Activated gamma-delta T cell treated with anti-CD3 and anti-CD28 coated beads, Interleukin-2, amount 50 U/mL, for 16 hours (primary cell): ENCODE measurements at places on chromosomes 12 and 14.

- no peak for DNase-seq
Observed at GRCh38 chr14:68367536-68367935, 425.3 kb downstream of the ZFP36L1 start.

DNA sequence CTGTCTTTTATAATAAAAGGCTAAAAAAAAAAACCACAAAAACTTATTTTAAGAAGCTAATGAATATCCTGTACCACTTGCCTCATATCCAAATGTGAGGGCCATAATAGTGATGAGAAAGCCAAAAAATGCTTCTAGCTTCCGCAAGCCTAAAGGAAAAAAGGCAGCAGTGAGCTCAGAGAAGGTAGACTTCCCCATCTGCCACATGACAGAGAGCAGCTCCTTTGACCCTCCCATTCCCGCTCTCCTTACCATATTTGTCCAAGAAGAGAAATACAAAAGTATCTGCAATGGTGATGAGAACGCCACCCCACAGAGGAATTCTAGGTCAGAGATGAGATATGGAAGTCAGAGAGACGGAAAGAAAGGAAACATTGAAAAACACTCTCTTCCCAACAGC, 27.1 kb downstream of the SLC11A2 start:
- no peak for DNase-seq

- DNase-seq = no peak
Observed at GRCh38 chr14:98131406-98131805, 1140.6 kb downstream of the BCL11B start.

DNA sequence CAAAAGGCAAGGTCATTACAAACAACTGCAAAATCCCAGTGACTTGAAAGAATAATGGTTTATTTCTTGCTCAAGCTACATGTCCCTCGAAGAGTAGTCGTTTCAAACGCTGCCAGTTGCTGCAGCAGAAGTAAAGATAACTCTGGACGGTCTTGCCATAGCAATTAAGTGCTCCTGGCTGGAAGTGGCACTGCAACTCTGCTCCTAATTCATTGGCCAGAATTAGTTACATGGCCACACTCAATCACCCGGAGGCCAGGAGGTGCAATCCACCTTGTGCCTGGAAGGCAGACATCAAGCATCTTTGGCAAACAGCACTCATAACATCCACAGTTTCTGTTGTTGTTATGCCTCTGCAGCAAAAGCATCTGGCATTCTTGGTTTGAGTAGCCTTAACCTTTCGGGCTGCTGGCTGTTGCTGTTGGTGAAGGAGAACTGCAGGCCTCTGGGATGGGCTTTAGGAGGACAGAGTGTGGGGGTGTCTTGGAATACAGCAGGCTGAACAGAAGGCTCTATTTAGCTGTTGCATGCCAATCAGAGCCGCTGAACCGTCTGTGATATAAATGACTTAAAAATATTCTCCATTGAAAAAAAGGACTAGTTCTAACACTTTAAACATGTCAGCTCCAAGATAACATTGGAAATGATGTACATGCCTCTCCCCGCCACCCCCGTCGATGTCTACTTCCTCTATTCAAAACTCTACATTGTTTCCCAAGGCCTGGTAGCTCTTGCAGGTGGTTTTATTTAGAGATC, 123.5 kb upstream of the DYRK2 start:
- DNase-seq = no peak

DNA sequence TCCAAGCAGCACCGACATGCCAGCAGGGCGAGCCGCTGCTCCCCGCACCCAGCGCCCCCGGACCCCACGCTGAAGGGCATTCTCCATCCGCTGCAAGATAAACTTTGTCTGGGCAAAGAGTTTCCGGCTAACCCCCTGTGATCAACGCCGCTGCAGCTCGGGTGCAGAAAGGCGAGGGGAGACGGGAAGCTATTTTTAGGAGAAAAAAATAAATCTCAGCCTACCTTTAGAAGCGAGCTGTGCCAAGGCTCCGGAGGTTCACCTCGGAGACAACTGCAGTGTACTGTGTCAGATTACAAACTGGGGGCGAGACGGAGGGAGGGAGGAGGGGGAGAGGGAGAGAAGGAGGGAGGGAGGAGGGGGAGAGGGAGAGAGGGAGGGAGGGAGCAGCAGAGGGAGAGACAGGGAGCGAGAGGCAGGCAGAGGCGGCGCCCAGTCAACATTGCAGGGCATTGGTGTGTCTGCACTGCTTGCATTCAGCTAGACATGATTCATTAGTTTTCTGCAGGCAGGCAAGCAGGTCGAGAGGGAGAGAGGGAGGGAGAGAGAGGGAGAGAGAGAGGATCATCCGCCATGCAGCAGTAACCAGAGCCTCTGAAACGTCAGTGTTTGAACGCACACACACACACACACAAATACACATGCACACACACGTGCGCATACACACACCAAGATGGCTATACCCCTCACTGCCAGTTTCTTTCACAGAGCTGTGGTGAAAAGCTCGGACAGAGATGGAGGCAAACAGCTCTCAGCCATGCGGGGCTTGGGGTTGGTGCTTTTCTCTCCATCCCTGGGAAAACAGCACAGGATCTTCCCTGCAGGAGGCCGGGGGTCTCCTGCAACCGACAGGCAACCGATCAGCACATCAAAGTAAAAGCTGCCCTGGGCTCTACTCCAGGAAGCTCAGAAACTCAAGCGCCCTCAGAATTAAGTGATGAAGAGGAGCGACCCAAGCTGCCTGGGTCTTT, at the start of gene RIMBP2:
RIMBP2 (minus strand) TSS at position 302 of the 971 bp plus-strand sequence. CDS start 237,286 bp downstream, outside the sequence.
- no peak for DNase-seq

DNA sequence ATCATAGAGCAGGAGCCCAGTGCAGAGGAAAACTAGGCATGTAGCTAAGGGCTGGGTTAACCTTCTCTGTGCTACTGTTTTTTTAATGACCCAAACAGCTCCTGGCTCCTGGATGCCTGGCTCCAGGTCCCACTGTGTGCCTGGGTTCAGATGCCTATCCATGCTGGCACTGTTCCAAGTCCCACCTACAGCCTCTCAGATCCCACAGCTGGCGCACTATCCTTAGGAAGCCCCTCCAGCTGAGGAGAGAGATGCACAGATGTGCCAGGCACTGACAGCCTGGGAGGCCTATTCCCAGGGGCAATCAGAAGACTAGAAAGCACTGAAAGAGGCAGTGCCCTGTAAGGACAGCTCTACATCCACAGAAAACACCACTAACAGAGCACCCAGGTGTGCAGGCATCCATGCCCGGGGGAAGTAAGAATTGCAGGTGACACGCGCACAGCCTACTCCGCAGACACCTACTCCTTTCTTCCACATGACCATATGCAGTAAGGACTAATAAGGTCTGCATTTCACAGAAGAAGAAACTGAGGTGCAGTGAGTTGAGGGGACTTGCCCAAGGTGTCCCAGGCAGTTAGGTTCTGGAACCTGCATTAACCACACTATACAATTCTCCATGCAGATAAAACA, 51.2 kb downstream of the PITPNM2 start:
- no peak for DNase-seq

GRCh38 chr12:26455936-26456574, 260.7 kb downstream of the SSPN start:
- no peak for DNase-seq

GRCh38 chr12:132754160-132754932, 7.3 kb downstream of the ANKLE2 start:
- DNase-seq = no peak

GRCh38 chr12:21818627-21819026, 44.1 kb upstream of the KCNJ8 start:
- no peak for DNase-seq

- no peak for DNase-seq
Observed at GRCh38 chr12:75760573-75761294, 249.3 kb upstream of the KRR1 start.
